NCI-H1436 treated with DMSO at 0.1 percent for 48 hours (cell line): ENCODE measurements at places on chromosomes 7 and 10.

DNA sequence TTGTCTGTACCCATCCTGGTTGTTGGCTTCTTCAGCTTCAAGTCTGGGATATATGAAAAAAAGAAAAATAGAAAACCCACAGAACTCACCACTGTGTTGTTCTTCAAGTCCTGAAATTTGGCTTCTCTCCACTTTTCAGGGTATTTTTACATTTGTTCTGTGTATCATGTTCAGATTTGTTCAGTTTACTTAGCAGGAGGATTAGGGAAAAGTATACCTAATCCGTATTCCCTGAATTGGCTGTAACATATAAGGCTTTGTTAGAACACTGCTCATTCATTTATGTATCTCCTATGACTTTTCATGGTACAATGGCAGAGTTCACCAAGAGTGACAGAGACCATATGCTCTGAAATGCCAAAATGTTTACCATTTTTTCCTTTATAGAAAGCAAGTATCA lies 146.9 kb downstream of the PTN start:
- no peak for DNase-seq

DNA sequence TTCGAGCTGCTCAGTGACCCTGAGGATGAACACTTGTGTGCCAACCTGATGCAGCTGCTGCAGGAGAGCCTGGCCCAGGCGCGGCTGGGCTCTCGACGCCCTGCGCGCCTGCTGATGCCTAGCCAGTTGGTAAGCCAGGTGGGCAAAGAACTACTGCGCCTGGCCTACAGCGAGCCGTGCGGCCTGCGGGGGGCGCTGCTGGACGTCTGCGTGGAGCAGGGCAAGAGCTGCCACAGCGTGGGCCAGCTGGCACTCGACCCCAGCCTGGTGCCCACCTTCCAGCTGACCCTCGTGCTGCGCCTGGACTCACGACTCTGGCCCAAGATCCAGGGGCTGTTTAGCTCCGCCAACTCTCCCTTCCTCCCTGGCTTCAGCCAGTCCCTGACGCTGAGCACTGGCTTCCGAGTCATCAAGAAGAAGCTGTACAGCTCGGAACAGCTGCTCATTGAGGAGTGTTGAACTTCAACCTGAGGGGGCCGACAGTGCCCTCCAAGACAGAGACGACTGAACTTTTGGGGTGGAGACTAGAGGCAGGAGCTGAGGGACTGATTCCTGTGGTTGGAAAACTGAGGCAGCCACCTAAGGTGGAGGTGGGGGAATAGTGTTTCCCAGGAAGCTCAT lies 1.1 kb downstream of the DDIT4 start:
- DNase-seq, result no peak

GRCh38 chr7:47087866-47088265 lies 494.0 kb downstream of the TNS3 start:
- no peak for DNase-seq

- no peak for DNase-seq
Observed at GRCh38 chr10:88415533-88416130, 167.5 kb downstream of the RNLS start.

- DNase-seq, result no peak
Observed at GRCh38 chr7:48289656-48290055, 118.4 kb downstream of the ABCA13 start.

GRCh38 chr7:48458701-48459524 lies 287.7 kb downstream of the ABCA13 start:
- no peak for DNase-seq

DNA sequence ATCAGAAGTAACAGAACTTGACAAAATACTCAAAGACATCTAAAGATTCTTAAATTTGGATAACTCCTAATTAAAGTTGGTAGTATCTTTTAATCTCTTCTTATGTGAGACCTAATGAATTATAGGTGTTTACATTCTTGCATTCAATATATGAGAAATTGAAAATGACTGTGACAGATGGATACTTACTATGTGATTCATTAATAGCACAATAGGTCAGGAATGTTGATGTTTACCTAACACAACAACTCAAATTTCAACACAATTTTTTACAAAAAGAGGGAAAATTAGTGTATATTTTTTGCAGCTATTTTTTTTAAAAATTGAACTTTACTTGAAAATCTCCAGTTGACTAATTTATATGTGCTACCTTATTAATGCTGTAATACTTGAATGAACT lies 31.7 kb upstream of the MCU start:
- no peak for DNase-seq

DNA sequence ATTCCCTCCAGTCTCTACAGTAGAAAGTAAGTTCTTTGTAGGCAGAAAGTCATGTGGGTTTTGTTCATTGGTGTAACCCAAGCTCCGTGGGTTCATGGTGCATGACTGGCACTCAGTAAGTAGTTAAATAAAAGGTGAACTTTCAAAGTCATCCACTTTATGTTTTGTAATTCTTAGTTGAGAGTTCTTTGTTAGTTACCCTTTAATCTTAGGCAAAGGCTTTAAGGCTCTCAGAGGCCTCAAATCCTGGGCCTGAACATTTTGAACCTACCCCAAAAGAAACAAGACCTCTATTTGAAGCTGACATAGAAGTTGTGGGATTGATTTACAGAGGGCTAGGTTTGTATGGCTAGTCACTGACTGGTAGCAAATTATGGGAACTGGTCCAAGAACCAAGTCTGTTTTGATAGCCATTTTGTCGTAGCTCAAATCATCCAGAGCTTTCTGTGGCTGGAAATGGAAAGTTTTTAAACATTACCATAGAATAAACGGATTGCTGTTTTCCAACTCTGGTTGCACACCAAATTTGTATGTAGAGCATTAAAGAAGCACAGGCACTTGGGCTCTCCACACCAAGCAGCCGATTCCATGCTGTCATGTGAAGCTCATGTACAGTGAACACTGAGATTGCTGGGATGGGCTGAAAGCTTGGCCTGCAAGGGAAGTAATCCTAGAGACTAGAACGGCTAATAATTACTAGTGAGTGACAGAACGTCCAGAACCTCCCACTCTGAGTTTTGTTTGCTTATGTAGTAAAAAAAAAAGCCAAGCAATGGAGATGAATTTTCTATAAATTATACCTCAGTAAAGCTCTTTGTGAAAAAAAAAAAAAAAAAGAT lies 53.5 kb downstream of the DENND11 start:
- no peak for DNase-seq

DNA sequence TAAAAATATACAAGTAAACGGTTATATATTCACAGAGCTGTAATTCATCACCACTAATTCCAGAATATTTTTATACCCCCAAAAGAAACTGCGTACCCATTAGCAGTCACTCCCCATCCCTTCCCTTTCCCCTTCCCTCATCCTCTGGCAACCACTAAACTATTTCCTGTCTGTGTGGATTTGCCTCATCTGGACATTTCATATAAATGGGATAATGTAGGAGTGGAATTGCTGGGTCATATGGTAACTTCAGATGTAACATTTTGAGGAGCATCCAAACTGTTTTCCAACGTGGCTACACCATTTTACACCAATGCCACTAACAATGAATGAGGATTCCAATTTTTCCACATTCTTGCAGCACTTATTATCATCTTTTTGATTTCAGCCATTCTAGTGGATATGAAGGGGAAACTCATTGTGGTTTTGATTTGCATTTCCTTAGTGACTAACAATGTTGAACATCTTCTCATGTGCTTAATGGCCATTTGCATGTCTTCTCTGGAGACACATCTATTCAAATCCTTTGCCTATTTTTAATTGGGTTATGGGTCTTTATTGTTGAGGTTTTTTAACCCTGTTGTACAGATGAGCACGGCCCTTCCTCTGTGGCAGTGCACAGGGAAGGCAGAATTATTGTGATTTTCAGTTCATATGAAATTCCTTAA lies 79.2 kb downstream of the RBM20 start:
- no peak for DNase-seq

- no peak for DNase-seq
Observed at GRCh38 chr10:87054373-87055295, 34.5 kb downstream of the FAM25A start.

DNA sequence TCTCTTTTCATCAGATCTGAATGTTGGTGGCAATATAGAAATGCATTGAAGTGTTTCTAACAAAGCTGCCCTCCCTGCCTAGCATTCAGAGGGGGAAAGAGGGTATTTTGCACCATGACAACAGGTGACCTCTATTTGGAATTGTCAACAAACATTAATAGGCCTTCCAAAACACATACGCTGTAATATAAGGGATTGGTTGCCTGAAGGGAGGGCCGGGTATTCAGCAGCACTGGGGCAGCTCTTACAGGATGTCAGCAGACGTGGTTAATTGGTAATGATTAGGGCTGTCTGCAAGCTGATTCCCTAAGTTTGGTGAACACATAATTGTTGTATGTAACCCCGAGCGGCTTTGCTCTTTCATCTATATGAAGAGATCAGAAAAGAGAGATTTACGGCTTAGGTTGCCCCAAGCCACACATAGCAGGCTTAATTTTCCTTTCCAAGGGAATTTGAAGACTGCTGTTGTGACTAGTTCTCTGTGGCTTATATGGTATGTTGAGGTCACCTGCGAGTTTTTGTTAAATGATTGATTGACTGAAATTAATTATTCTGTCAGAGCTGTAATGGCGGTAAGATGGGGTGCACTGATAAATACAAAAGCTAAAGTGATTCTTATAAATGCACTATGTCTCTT lies 759.3 kb downstream of the LRMDA start:
- peak; percentile 19 for DNase-seq

DNA sequence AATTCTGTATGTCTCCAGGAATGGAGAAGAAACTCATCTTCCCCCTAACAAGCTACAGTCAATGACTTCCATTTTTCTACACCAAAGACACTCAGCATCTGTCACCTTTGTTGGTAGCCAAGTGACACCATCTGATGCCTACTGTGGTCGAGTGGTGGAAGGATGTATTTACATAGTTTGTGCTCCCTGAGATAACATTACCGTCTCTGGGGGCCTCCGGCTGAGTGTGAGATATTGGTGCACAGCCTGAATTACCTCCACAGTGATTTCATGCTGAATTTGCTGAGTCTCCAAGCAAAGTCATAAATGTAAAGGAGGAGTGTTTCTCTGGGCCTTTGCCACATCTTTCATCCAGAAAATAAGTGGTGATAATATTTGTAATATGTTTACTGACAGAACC lies 114.0 kb downstream of the GRID1 start:
- DNase-seq, result peak; percentile 35

DNA sequence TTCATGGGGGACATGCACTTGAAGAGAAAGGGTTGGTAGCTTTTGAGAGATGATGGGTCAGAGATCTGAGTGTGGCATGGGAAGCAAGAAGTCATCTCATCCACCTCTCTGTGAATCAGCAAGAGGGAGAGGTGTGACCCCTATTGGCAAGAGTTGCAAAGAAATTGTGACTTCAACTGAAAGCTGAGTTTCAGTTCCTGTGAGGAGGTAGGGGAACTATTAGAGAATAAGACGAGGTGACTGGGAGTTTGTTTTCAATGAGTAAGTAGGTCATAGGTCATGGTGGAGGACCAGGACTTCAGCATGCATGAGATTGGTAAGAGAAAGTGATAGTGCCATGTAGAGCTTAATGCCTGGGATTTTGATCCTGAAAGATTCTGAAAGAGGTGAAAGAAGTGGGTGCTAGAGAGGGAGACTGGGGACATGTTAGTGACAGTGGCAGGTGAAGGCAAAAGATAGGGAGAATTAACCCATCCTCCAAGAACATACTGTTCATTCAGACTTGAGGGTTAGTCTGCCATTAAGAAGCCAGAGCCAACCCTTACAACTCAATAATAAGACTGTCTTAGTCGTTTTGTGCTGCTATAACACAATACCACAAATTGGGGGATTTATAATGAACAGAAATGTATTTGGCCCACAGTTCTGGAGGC lies 75.5 kb upstream of the CAPZA2 start:
- no peak for DNase-seq

- DNase-seq, result no peak
Observed at GRCh38 chr7:112188257-112188656, 17.9 kb downstream of the DOCK4 start.

DNA sequence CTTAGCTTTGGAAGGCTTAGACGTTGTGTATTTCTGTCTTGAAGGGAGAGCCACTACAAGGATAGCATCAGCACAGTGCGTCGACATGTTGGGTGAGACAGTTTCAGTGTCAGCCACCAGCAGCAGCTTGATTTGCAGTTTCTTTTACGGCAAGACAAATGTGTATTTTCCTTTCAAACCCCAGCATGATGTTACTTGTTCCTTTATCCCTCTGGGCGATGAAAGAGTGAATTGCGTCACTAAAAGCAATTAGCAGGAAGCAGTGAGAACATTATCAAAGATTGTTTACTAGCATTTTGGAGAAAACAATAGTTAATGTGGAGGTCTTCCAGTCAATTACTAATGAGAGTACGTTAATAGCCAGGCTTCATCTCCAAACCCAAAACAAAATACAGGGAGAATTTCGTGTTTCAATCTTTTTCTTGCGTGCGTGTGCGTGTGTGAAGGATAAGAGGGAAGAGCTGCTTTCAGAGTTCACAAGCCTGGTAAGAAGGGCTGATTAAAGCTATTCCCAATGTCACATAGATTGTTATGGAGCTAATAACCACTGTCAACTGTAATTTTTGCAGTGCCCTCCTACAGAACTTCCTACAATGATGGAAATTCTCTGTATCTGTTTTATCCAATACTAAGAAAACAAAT lies 157.1 kb upstream of the AOAH start:
- no peak for DNase-seq

- DNase-seq, result no peak
Observed at GRCh38 chr7:157771-158625, 34.4 kb upstream of the FAM20C start.

GRCh38 chr7:22586786-22587140 lies 86.8 kb upstream of the STEAP1B start:
- no peak for DNase-seq

DNA sequence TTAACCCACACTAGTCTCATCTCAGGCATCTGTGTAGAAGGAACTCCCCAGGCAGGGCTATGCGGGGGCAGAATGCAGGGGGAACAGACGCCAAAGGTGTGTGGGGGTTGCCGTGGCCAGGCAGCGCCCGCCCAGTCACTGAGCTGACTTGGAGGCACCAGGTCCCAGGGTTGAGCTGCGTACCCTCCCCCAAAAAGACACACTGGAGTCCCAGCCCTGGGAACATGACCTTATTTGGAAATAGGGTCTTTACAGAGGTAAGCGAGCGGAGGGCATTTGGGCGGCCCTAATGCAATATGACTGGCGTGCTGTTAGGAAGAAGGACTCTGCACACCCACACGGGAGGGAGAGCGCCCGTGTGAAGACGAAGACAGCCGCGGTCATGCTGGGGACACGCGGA lies 274.5 kb downstream of the DNAJB6 start:
- DNase-seq, result no peak

- no peak for DNase-seq
Observed at GRCh38 chr7:144812379-144813283, 23.2 kb downstream of the TPK1 start.
